NCI-H1048 (cell line): ENCODE measurements at places on chromosomes 2 and 18.
A peak's percentile ranks its signal among the peaks of the same experiment; 100 is the strongest.

DNA sequence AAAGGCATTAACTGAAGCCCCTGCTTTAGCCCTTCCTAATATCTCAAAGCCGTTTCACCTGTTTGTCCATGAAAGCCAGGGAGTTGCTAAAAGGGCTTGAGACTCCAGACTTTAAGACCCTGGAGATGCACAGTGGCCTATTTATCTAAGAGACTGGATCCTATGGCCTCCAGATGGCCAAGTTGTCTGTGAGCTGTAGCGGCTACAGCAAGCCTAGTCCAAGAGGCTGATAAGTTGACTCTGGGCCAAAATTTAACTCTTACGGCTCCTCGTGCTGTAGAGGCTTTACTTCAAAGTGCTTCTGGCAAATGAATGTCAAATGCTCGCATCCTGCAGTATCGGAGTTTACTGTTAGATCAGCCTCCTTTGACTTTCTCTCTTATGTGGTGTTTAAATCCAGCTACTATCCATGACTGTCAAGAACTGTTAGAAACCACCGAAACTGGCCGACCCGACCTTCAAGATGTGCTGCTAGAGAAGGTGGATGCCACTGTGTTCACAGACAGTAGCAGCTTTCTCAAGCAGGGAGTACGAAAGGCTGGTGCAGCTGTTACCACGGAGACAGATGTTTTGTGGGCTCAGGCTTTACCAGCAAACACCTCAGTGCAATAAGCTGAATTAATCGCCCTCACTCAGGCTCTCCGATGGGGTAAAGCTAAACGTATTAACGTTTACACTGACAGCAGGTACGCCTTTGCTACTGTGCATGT lies 336.7 kb upstream of the CNTNAP5 start:
- DNase-seq: no peak

DNA sequence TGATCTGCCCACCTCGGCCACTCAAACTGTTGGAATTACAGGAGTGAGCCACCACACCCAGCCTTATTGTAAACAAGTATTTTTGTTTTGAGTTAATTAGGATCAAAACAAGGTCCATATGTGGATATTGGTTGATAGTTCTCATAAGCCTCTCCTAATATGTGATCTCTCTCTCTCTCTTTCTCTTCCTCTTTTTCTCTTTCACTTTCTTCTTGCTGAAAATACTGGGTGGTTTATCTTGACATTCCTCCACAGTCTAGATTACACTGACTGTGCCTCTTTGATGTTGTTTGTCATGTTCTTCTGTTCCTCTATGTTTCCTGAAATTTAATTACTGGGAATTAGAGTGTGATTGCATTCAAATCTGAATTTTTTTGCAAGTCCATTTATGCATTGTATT lies 547.5 kb upstream of the NRXN1 start:
- DNase-seq: no peak

- no peak for DNase-seq
Observed at GRCh38 chr18:58902961-58903360, 38.3 kb downstream of the ZNF532 start.

DNA sequence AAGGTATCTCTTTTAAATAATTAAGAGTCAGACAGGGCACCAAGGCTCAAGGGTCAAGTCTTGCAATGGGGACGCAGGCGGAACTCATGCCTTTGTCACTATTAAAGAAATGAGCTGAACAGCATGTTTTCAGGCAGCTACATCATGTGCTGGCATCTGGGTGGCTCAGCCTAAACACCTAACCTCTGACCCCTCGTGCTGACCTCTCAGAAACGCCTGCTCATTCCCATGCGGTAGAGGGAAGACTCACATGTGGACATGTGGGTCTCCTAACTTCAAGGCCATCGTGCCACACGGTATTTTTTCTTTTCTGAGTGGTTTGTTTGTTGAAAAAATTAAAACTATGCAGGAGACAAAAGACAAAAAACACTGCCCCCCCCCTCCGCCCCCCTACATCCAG lies 31.3 kb downstream of the CYP27C1 start:
- DNase-seq: no peak

GRCh38 chr2:220227266-220227920 lies 600.0 kb downstream of the SLC4A3 start:
- DNase-seq: no peak

DNA sequence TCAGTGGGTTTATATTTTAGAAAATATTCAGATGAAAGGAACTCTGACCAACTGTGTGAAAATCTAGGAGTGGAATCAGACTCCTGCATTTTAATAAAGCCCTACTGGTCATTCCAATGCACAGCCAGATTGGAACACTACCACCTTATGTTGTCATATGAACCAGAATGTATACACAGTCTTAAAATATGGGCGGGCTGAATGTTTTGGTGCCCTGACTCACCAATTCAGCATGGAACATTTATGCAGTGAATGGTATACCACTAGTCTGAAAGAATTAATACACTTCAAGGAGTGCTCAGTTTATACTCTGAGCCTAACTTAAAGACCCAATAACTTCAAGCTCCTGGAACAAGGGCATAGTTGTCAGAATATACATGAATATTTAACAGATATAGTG lies 280.9 kb upstream of the TCF4 start:
- DNase-seq: no peak

- DNase-seq: no peak
Observed at GRCh38 chr2:148994341-148994740, 44.2 kb upstream of the LYPD6B start.

GRCh38 chr2:67565761-67566160 lies 168.6 kb downstream of the ETAA1 start:
- DNase-seq: no peak

DNA sequence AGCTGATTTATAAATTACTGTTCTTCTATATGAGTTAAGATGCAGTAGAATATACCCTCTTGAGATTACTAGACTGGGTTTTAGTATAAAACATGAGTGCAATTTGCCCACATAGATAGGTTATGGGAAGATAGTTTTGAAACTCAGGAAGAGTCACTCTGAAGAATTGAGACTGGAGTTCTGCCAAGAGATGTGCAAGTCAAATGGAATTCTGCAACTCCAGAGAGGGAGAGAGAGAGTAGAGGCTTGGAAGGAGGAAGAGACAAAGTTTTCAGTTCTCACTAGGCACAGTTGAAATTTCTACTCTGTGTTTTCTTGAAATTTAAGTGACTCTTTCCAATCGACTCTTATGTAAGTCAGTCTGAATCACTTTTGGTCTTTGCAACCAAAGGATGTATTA lies 878.8 kb downstream of the TSN start:
- DNase-seq: no peak

GRCh38 chr2:211730215-211730614 lies 808.4 kb downstream of the ERBB4 start:
- DNase-seq: no peak

DNA sequence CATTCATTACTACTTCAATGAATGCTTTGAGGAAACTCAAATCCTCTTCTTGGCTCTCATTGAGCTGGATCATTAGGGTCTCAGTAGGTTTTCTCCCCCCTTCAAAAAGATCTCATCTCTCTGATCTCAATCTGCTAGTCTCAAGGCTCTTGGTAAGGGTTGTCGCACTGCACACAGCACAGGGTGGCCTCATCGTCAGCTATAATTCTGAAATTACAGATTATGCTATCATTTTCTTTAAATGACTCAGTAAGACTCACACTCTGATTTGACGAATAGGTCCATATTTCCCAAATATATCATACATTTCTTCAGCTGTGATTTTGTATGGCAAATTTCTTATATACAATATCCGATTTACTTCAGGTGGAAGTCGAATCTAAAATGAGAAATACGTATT lies 2.3 kb downstream of the SF3B6 start:
- DNase-seq: no peak

GRCh38 chr18:48475635-48476549 lies 62.9 kb upstream of the CTIF start:
- DNase-seq: peak; percentile 45

- DNase-seq: no peak
Observed at GRCh38 chr2:84956334-84957297, 14.3 kb upstream of the KCMF1 start.

GRCh38 chr18:10006311-10006893 lies 92.6 kb downstream of the VAPA start:
- no peak for DNase-seq

- no peak for DNase-seq
Observed at GRCh38 chr18:50340078-50340477, 34.8 kb upstream of the SKA1 start.

DNA sequence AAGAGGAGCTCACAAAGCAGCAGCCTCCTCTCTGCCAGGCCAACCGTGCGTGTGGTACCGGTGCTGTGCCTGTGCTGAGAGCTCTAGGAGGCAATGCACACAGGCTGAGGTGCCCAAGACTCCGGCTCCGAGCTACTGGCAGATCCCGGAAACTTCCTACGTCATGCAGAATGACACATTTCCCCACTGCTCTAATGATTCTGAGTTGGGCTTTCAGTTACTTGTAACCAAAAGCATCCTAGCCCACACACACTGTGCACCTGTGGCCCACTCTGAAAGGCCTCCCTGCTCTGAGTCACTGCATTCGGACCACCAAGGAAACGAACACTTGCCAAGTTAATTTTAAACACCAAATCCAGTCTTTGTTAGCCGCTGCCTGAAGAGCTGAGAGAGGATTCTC lies 9.3 kb upstream of the RNU4ATAC start:
- DNase-seq: no peak

DNA sequence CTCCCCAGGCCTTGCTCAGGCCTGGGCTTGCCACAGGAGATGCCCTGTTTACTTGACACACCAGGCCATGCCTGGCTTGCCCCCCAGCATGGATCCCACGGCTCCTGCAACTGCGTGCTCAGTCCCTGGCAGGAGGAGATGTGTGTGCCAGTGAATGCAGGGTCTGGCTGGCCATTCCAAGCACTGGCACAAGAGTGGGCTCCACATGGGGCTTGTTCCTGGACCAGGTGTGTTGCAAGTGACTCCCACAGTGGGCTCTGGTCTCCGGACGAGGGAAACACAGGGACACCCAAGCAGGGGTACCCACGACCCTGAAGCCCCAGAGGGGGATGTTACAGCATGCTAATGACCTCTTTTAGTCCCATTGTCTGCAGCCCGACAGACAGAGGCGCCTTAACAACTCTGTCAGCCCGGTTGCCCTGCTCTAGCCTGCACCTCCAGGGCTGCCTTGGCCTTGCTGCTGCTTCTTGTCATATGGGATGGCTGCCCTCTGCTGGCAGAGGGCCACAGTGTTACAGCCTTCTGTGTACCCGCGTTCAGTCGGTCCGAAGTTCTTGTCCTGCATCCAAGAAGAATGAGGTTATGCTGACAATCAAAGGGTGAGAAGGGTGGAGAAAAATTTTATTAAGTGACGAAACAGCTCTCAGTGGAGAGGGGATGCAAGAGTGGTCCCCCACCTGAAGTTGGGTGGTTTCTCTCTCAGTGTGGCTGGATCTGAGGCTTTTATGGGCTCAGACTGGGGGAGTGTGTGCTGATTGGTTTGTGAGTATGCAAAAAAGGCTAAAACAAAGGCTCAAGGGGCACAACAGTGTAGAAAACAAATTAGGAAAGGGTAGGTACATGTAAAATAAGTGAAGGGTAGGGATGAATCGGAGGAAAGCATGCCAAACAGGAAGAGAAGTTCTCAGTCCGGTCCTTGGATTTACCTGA lies 180.4 kb downstream of the MBD5 start:
- DNase-seq: no peak

DNA sequence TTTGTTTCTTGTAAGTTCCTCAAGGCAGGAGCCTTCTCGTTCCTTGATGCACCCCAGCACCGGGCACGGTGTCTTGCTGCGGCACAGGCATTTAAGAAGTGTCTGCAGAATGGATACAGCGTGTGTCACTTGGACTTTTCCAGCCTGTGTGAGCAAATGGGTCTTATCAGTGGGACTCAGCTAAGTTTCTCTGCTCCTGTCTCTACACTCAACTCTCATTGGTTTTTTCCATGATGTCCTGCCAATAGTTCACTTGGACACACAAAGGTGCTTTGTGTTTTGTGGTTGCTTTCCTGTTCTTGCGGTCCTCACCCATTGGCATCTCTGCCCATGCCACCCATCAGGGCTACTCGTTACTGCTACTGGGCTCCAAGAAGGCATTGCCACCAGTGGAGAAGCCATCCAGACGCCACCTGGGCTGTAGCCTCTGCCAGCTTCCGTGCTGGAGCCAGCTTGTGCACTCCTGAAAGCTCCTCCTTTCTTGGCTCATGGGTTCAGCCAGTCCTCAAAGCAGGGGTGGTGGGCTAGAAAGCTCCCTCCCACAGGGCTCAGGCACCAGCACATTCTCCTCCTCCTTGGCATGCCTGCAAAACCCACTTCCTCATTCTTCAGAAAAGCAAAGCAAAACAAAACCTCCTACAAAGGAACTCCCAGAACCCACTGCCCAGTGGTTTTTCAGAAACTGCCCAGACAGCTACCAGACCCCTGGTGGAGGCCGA lies 41.4 kb downstream of the IL1R2 start:
- no peak for DNase-seq

DNA sequence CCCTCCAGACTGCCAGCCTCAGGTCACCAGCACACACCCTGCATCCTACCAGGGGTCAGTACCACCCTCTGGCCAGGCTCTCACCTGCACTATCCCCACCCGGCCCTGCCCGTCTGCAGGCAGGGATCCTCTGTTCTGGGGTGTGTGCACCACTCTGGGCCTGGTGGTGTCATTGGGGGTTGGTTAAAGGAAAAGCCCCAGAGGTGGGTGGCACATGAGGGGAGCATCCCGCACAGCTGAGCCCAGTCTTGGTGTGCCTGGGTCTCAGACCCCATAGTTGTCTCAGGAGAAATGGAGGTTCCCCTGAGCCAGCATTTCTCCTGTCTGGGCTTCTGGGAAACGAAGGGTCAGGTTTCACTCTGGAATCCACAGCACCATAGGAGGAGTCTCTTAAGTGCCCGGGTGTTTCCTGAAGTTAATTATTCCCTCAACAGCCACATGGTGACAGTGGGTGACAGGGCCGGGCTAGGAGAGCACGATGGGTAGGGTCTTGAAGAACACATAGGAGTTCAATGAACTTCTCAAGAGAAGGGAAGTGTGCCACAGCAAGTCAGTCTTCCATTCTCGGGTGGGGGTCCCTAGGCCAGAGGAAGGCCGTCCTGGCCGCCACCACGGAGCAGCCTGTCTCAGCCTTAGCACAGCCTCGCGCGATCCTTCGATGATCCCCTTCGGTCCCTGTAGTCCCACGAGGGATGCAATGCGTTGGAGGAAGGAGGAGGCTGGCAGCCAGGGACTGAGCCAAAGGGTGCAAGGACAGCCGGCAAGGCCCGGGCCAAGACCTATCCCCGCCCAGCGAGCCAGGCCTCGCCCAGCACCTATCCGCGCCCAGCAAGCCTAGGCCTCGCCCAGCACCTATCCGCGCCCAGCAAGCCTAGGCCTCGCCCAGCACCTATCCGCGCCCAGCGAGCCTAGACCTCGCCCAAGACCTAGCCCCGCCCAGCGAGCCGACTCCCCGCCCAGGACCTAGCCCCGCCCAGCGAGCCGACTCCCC lies 1.1 kb upstream of the FARP2 start:
- DNase-seq: peak; percentile 61

- DNase-seq: no peak
Observed at GRCh38 chr2:138020432-138020831, 56.2 kb downstream of the HNMT start.

- DNase-seq: no peak
Observed at GRCh38 chr18:40939656-40940515, 1015.1 kb upstream of the PIK3C3 start.
